Smooth muscle cell of the umbilical artery (primary cell): ENCODE measurements at places on chromosomes 11 and 22. TPM values are rescaled to one million over a fixed set of nuclear protein-coding genes. Genes with fewer than 3 reads are reported as not detected.

FGF4 gene
- total RNA-seq: not detected in 2 replicates

BIRC3 gene
- total RNA-seq: 5.3 and 9.0 TPM in 2 replicates

SGSM1 gene
- total RNA-seq: not detected in 2 replicates

NXPE1 gene
- total RNA-seq: not detected in 2 replicates

OR2AG1 gene
- not detected in 2 replicates for total RNA-seq

UPK2 gene
- total RNA-seq: not detected in 2 replicates

CRACR2B gene
- 0.30 and 1.2 TPM in 2 replicates for total RNA-seq

GRK3 gene
- 1.8 and 2.7 TPM in 2 replicates for total RNA-seq
